ENCODE measurements at places on chromosomes 3 and 15. TPM values are rescaled to one million over a fixed set of nuclear protein-coding genes. Genes with fewer than 3 reads are reported as not detected.

GRCh38 chr3:194005930-194006501, 129.9 kb upstream of the HES1 start:
- DNase-seq = no peak

DNA sequence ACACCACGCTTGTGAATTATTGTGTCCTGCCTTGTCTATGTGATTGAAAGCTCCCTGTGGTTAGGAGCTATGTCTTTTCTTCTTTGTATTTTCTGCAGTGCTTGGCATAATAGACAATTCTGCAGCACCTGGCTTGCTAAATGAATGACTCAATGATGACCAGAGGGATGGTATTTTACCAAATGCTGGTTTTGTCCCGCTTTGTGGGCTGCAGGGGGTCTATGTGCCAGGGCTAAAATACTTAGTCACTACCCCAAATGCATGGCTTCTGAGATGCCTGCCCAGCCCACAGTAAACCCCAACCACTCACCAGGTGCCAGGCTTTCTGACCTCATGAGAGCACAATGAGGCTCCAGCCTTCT, 50.9 kb downstream of the BOC start:
- no peak for DNase-seq

DNAJA4 gene
- 37.6 TPM for polyA plus RNA-seq

DNA sequence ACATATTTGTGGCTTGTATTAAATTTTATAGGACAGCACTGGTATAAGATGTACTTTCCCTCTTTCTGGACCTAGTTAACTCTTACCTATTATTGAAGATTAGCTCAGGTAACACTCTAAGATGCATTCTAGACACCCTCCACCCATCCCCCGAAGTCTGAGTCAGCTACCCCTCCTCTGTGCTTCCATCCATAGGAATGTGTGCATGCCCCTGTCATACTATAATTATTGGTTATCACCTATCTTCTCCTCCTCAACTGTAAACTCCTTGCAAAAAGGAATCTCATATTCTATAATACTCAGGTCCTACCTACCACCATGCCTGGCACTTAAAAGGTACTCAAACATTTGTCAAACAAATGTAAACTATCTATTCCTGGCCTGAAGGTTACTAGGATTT, 3.0 kb downstream of the PEAK1 start:
- no peak for DNase-seq

GRCh38 chr3:185822221-185823000, 2.4 kb downstream of the IGF2BP2 start:
- no peak for DNase-seq

ANKUB1 gene
- 0.52 TPM for polyA plus RNA-seq

DNA sequence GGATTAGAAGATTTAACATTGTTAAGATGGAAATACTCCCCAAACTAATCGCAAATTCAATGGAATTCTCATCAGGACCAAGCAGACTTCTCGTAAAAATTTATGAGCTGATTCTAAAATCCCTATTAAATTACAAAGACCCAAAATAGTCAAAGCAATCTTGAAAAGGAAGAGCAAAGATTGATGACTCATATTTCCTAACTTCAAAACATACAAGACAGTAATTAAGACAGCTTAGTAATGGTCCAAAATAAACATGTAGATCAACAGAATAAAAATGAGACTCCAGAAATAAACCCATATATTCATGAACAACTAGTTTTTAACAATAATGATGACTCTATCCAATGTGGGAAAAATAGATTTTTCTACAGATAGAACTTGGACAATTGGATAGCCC, 148.7 kb downstream of the SI start:
- DNase-seq = peak; percentile 7

ALDH1L1 gene
- polyA plus RNA-seq = 44.0 TPM

DNA sequence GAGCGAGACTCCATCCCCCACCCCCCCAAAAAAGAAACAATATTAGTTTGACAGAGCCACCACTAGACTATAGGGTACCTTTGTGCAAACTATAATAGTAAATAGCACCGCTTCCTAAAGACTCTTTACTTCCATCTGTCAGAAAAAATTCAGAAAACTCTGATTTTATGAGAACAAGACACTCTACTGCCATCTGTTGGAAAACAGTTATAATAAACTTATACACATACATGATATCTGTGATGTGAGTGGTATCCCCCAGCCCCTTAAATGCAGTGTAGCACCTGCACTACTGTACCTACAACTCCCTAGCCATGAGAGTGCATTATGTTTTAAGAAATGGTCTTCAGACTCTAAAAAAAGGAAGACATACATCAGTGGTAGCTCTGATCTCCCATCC, 47.1 kb upstream of the CTDSPL start:
- DNase-seq = no peak

GOLGA6L26 gene
- polyA plus RNA-seq = not detected

- no peak for DNase-seq
Measured at GRCh38 chr15:62407216-62407615, 242.1 kb upstream of the C2CD4B start.

- no peak for DNase-seq
Measured at GRCh38 chr3:13137941-13138832, 65.0 kb upstream of the IQSEC1 start.

COL7A1 gene
- 21.6 TPM for polyA plus RNA-seq

Data from left kidney (tissue), 8 donors.